ENCODE measurements at places on chromosomes 1 and 21.
A peak's percentile ranks its signal among the peaks of the same experiment; 100 is the strongest.

DNA sequence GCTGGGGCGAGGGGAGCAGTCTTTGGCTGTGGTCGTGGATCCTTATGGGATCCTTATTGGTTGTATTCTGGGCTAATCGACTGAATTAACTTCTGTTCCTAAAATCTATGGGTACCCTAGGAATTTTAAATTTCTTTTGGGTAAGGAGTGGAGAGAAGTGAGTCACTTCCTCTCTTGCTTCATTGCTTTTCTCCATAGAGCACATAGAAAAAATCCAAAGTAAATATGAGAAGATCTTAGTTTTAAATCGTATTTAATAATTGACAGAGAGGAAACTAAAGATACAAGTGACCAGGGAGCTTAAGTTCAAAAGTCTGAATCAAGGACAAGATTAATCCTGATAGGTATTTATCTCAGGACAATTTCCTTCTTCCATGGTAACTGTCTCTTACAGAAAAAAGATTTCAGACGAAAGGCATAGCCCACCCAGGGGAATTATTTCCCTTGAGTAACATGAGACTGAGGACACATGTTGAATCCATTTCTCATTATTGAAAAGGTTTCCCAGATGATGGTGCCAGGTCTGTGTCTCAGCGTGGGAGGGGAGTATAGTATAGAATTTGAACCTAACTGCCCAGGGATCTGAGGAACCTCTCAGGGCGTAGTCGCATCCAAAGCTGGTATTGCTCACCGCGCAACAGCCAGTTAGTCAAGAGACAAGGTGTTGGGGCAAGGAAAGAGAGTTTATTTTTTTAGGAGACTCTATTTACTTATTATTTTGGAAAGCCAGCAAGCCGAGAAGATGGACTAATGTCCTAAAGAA is 28.7 kb upstream of the FASLG start:
- no peak for DNase-seq

- DNase-seq, result no peak
Observed at GRCh38 chr1:145926686-145927062, 610 bp downstream of the RBM8A start.

DNA sequence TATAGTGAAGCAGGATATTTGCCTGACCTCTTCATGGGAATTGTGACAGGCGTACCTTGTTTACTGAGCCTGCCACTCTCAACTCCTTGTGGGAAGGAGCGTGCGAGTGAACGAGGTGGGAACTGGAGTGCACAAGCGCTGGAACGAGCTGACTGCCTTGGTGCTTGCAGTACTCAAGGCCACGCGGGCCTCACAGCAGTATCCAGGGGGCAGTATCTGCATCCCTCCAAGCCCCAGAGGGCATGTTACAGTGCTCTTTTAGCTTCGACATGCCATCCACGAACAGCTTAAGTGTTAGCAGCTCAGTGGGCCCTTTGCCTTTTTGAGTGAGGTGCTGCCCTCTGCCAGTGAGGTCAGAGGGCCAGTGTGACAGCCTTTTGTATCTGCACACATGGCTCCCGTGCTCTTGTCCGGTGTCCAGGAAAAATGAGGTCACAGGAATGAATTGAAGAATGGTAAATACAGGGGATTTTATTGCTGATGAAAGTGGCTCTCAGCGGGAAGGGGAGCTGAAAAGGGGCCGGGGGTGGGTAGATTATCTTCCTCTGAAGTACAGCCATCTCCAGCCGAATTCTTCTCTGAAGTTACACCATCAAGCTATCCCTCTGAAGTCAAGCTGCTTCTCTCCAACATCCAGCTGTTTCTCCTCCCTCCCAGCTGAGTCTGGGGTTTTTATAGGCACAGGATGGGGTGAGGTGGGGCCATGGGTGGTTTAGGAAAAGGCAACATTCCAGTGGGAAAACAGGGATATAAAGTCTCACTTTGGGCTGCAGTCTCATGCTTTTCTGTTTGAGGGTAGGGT is 69.3 kb downstream of the EPB41 start:
- DNase-seq, result no peak

DNA sequence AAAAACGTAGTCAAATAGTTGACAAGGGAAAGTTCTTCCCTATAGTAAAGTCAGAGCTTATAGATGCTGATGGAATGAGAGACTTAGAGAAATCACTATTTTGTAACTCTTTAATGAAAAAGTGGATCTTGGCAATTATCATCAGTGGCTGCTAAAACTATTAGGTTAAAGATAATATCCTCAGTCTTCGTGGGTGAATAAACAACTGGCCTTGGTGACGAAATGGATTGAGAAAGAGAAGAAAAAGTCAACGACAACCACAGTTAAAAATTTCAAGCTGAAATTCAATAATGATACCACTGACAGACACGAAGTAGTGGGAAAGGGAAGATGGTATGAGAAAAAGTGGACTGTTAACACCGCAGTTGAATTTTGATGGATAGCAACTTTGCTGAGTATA is 90.0 kb upstream of the GNG4 start:
- no peak for DNase-seq

DNA sequence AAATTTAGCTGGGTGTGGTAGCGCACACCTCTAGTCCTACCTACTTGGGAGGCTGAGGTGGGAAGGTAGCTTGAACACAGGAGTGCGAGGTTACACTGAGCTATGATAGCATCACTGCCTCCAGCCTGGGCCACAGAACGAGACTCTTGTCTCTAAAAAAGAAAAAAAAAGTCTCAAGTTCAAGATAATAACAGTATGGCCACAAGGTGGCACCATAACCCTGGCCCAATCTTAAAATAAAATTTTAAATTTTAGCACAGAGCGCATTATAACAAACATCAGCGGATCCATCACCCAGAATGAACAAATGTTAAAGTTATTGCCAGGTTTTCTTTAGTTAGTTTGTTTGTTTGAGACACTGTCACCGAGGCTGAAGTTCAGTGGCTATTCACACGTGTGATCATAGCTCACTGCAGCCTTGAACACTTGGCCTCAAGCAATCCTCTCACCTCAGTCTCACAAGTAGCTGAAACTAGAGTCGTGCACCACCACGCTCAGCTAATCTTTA is 2.9 kb upstream of the HTR6 start:
- DNase-seq, result no peak

DNA sequence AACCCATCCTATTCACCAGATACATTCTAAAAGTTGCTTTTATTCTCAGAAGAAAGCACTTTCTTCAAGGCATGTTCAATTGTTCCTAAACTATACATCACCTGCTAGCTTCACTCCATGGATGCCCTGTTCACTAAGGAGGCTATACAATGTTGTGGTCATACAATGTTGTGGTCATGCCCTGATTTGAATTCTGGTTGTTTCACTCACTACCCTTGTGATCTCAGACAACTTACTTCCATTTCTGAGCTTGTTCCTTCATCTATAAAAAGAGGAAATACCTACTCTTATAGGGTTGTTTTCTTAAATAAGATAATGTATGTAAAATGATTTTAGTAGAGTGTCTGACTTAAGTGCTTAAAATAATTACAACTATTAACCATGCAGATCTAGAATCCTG is 19.7 kb downstream of the EDEM3 start:
- no peak for DNase-seq

- DNase-seq, result peak; percentile 69
Observed at GRCh38 chr1:3000671-3001470, 20.4 kb upstream of the ACTRT2 start.

GRCh38 chr21:19850157-19850556 is 1148.1 kb upstream of the NCAM2 start:
- DNase-seq, result no peak

GRCh38 chr1:32454726-32455125 is 10.1 kb upstream of the ZBTB8B start:
- no peak for DNase-seq

GRCh38 chr1:201685485-201685884 is 143.5 kb upstream of the IPO9 start:
- no peak for DNase-seq

- no peak for DNase-seq
Observed at GRCh38 chr1:244680667-244681066, 27.7 kb downstream of the DESI2 start.

- DNase-seq, result no peak
Observed at GRCh38 chr1:239868058-239868832, 223.4 kb upstream of the FMN2 start.

- DNase-seq, result no peak
Observed at GRCh38 chr1:204623365-204623893, 62.1 kb downstream of the LRRN2 start.

GRCh38 chr1:147613506-147613905 is 56.8 kb downstream of the ACP6 start:
- DNase-seq, result no peak

- no peak for DNase-seq
Observed at GRCh38 chr1:12034381-12034801, 15.1 kb downstream of the MIIP start.

- DNase-seq, result no peak
Observed at GRCh38 chr21:33434770-33435360, 31.7 kb downstream of the IFNGR2 start.

All from suprapubic skin (tissue), 4 donors.